HL-60 (cell line): ENCODE measurements at places on chromosomes 1 and 21.

DNA sequence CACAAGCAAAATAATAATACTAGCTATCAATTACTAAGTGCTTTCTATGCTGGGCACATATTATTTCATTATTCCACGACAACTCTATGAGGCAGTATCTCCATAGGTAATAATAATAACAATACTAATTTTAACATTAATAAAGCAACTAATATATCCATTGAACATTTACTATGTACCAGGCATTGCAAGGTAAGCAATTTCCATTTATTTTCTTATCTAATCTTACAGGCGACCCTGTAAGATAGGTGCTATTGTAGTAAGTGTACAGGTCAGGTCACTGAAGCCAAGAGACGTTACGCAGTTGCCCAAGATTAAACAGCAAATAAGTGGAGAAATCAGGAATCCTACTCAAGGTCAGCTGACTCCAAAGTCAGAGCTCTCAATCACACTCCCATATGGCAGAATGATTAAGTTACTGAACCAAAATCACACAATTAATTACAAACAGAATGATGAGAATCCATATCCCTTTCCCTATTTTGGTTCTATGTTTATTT is 198.4 kb downstream of the SLC45A1 start:
- no peak for DNase-seq

DNA sequence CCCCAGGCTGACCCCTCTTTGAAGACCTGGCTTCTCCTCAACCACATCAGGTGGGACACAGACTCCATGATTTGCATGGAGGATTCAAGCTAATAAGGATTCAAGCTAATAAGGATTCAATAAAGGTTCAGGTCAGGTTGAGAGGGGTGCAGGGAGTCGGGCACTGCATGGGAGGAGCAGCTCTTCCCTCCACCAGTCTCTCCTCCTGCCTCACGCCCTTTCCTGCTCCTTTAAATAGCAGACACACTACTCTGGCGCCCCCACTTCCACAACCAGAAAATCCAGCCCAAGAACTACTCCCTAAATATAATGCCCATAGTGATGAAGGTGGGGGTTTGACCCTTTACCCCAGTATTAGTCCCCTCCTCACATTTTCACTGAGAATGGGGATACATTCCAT is 7.1 kb downstream of the MEX3A start:
- DNase-seq, result no peak

GRCh38 chr1:27545876-27546275 is 55.9 kb upstream of the WASF2 start:
- DNase-seq, result no peak

- DNase-seq, result no peak
Measured at GRCh38 chr1:109979489-109980091, 5.0 kb upstream of the AHCYL1 start.

GRCh38 chr1:235415008-235415904 is 48.0 kb downstream of the TBCE start:
- DNase-seq, result peak; percentile 51

DNA sequence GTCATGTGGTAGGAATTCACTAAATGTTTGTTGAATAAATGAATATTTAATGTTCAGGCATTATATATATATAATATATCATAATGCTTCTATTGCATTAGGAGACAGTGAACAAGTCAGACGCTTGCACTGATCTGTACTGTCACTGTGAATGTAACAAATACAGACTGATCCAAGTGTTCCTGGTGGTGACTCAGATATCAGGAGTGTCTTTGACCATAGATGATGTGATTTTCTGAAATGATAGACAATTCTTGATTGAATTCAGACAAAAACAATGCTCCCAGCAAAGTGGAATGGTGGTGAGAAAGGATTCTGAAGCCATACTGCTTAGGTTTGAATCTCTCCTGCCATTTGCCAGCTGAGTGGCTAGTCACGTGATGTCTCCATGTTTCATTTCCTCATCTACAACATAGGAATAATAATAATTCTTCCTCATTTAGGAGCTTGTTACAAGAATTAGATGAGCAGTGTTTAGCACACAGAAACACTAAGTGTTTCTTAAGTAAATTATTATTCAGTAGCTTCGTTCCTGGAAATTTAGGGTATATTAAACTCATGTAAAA is 71.0 kb downstream of the OLFML2B start:
- no peak for DNase-seq

DNA sequence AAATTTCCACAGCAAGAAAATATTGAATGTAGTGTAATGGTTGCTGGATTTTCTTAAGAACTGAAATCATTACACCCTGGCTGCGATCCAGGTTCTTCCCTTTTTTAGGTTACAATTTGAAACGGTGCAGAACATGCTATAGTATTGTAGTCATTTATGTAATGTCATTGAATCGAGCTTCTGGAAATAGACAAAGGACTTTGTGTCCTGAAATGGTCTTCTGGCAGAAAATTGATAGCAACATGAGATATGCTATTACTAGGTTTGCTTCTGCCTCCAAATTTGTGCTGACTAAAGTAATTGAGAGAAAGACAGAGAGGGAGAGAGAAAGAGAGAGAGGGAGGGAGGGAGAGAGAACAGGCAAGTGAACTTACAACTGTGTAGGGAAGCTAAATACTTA is 146.2 kb upstream of the NFIA start:
- DNase-seq, result no peak

GRCh38 chr1:202107321-202107761 is 15.4 kb upstream of the GPR37L1 start:
- DNase-seq, result no peak

- DNase-seq, result no peak
Measured at GRCh38 chr1:204199579-204199978, 3.3 kb upstream of the KISS1 start.

GRCh38 chr1:228178737-228179684 is 13.4 kb downstream of the IBA57 start:
- no peak for DNase-seq
